ENCODE measurements at places on chromosomes 7 and 10.
A peak's percentile ranks its signal among the peaks of the same experiment; 100 is the strongest.

DNA sequence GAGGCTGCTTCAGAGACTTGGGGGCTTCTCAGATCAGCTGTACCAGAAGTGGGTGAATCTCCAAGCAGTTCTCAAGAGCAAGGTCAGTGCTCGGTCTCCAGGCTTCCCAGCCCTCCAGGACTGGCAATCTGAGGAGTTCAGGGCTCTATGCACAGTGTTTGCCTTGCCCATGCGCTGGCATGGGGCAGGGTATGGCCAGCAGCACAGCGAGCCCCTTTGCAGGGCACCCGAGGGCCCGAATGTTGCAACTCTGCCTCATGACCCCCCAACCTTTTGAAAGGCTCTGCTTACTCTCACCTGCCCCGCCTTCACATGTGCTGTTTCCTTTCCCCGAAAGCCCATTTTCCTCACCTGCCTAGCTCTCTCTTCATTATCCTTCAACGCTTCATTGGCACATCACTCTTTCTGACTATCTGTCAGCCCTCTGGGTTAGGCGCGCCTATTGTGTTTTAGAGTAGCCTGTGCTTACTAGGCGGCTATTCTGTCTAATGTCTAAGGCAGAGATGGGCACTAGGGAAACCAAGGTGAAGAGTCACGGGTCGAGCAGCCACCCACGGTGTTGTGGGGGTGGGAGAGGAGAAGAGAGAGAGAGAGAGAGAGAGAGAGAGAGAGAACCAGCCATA lies 83.6 kb downstream of the WDFY4 start:
- no peak for DNase-seq

DNA sequence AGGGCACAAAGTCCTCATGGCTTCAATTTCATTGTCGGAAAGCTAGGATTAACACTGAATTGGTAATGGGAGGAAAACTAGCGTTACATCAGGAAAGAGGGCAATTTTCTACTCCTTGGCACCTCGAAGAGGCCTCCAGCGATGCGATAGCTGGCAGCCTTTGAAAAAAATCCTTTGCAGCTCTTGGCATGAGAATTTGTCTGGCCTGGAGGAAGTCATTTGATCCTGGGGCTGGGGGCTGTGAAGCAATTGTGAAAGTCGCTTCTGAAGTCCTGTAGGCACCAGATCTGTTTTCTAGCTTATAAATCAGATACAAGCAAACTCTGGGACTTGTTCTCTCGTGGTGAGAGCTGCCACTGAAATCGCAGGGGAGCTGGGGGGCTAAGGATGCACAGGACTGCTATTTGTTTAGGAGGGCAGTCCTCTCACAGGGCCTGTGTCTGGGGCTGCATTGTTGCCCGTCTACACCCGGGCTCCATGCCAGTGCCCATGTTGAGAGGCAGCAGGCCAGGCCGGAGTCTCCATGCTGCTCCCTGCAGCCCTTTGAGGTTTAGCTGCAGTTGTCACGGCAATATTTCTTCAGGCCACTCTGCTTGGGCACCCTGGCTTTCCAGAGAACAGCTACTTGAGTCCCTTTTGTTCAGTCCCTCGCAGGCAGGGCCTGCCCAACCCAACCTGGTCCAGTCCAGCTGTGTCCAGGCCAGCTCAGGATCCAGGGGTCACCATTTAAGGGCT lies 206.8 kb upstream of the LYZL1 start:
- DNase-seq: no peak

DNA sequence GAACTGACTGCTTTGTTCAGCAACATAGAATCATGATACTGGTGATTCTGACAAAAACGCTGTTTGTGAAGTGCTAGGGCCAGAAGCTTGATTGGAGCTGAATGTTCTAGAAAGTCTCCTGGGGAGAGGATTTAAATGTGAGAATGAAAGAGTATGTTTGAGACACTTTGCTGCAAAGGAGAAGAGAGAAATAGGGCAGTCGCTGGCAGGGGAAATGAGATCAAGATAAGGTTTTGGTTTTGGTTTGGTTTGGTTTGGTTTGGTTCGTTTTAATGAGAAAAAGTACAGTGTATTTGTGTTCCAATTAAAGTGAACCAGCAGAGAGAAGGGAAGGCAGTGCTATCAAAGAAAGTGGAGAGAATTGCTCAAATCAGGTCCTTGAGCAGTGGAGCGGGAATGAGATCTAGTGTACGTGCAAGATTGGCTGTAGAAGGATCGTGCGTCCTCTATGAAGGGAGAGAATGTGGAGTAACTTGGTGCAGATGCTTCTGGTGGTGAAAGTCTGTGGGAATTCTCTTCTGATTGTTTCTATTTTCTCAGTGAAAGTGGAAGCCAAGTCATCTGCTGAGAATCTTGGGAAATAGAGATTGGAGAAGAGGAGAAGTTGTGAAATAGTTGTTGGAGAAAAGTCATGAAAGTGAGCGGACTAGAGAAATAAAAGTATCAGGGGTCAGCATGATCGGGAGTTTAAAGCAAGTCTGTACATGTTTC lies 270.5 kb downstream of the CCDC3 start:
- DNase-seq: no peak

GRCh38 chr10:112507988-112508387 lies 61.0 kb downstream of the VTI1A start:
- DNase-seq: no peak

GRCh38 chr7:80881351-80881900 lies 37.4 kb downstream of the SEMA3C start:
- DNase-seq: no peak

- DNase-seq: peak; percentile 22
These were observed 41.4 kb upstream of the ZMIZ1 start for GRCh38 chr10:79027147-79028055.

DNA sequence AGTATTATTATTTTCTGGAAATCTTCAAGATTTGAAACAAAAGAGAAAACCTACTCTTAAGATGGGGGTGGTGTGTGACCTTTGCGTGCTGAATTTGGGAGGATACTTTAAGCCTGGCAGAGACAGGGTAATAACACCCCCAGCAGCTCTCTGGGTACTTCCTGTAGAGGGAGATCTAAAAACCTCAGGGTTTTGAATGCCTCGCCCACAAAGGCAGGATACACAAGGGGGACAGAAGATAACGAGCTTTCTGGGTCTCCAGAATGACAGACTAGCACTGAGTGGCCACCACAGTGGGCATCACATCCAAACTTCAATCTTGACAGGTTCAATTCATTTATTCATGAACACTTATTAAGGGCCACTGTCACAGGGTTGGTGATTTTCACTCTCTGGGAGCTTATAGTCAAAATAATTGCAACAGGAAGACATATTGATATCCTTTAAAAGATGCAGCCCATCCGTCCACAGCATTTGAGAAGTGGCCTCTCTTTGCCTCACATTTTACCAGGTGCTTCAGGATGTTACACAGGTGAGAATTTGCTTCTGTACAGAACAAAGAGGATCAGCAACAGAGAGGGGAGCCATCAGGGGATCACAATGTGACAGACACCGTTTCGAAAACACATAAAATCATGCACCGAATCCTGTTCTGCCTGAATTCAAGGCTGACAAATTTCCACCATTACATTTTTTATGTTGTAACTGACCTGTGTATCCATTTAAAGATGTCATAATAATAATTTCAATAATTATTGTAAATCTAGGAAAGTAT lies 14.3 kb downstream of the CPA1 start:
- DNase-seq: no peak

DNA sequence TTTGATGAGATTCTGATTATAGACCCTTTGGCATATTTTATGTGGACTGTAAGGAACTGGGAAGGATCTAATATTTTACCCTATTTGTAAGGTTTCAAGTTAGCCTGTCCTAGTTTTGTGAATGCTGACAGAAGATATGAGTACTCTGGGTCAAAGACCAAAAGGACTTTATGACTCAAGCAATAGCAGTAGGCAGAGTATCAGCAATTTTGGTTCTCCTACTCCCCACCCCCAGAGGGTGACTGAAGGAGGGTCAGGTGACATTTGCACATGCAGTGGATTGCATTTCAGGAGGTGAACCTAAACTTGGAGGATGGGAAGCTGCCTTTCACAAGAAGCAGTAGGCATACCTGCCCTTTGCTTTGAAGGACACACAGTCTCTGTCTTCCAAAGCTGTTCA lies 84.0 kb upstream of the KLF6 start:
- no peak for DNase-seq

DNA sequence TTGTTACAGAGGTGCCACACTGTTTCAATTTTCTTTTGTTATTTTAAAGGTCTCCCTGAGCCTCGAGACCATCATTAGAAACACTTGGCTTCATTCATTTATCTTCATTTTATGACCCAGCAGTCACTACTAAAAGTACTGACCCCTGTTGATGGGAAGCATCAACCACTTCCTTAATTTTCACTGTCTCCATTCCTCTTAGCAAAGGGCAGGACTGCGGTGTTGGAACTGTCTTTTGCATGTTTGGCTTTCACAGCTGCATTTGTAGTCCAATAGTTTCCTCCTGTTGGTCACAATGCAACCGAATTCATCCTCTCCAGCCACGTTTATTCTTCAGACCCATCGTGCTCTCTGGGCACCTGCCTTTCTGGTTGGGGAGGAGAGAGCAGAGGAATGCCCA lies 46.7 kb upstream of the PDZD8 start:
- no peak for DNase-seq

DNA sequence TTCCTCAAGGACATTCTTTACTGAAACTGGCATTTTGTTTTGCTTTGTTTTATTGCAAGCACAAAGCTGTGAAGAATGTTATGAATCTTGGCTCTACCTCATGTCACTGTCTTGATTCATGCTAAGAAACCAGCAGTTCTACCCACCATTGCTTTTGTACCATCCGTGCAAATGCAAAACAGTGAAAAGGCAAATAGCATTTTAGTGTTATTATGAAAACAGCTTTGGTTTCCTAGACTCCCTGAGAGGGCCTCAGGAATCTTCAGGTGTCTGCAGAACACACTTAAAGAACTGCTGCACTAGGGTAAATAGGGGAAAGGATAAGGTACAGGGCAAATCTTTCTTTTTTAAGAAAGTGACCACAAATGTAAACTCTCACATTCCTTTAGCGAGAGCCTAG lies 318.9 kb downstream of the AHR start:
- DNase-seq: no peak

DNA sequence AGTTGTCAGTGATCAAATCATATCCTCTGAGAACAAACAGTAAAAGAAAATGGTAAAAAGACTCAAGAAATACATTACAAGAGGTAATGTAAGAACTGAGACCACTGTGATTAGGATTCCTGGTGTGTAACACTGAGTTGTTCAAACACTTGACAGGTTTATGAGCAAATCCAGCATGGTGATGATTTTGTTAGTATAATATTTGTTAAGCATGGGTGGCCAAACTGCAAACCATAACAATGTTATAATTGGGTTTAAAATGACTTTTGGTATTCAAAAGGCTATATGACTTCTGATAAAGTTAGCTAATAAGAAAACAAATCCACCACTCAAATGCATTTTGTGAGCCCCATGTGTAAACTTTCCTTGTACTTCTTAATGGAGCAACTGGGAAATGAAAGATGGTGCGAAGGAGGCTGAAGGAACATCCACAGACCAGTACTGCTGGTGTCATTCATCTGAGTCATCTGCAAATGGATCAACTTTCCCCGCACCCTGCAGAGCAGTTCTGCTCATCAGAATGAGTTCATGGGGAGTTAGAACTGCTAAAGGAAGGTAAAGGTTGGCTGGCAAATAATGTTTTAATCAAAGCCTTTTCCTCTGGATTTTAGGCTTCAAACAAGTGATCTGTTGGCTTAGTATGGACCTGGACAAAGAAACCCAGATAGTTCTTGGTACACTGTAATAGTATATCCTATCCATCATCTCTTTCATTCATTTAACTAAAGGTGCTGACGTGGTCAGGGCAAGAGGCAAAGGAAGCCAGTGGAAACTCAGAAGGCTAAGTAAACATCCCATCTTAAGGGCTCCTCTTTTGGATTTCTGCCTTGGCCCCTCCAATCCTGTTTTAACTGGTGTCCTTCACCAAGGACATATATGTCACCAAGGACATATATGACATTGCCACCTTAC lies 45.0 kb downstream of the AFAP1L2 start:
- no peak for DNase-seq

DNA sequence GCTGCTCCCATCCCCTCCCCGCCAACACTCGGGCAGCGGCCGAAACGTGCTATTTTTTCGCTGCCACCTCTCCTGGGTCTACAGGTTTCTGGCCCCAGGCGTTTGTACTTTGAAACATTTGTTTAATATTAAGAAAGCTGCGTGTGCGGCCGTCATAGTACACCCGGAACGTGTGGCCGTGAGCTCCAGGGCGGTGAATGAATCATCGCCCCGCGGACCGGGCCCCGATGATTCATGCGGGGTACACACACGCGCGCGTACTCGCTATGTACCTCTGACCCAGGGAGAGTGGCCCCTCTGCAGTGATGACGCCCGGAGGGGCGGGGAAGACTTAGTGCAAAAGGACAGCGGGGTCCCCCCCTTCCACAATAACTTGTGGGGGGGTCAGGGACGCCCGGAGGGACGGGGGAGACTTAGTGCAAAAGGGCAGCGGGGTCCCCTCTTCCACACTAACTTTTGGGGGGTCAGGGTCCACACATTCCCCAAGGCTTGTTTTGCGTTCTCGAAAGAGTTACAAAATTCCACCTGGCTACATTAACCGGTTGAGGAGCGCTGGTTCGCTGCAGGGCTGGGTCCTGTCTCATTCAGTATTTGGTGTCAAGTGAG lies 56.5 kb upstream of the PCGF5 start:
- peak; percentile 56 for DNase-seq

DNA sequence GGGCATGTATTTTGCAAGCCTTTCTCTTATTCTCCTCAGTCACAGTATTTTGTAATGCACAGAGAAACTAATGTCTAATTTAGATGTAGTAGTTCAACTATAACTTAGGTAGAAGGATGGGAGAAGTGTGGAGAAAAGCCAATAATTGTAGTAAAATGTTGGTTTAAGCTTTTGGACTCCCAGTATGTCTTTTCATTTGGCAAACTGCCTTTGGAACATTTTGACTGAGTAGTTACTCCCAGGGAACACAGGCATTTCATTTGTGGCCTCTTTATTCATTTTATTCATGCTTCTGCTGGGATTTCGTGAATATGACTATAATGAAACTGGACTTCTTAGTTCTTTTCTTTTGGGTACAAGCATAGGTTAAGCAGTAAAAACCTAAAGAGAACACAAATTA lies 79.0 kb downstream of the EXOC4 start:
- no peak for DNase-seq

- no peak for DNase-seq
These were observed 65.1 kb downstream of the PAXIP1 start for GRCh38 chr7:154937837-154938236.

- no peak for DNase-seq
These were observed 202.0 kb upstream of the LRRTM3 start for GRCh38 chr10:66723608-66724400.

Data from activated CD8-positive, alpha-beta memory T cell treated with anti-CD3 and anti-CD28 coated beads for 1 hour (primary cell).